Stimulated activated naive B cell treated with anti-CD40 and anti-IgM and Interleukin-4, amounts not matched to agents 10 μg/mL and 1 μg/mL and 100 μg/mL, for 72 hours (primary cell): ENCODE measurements at places on chromosomes 1 and 21.

DNA sequence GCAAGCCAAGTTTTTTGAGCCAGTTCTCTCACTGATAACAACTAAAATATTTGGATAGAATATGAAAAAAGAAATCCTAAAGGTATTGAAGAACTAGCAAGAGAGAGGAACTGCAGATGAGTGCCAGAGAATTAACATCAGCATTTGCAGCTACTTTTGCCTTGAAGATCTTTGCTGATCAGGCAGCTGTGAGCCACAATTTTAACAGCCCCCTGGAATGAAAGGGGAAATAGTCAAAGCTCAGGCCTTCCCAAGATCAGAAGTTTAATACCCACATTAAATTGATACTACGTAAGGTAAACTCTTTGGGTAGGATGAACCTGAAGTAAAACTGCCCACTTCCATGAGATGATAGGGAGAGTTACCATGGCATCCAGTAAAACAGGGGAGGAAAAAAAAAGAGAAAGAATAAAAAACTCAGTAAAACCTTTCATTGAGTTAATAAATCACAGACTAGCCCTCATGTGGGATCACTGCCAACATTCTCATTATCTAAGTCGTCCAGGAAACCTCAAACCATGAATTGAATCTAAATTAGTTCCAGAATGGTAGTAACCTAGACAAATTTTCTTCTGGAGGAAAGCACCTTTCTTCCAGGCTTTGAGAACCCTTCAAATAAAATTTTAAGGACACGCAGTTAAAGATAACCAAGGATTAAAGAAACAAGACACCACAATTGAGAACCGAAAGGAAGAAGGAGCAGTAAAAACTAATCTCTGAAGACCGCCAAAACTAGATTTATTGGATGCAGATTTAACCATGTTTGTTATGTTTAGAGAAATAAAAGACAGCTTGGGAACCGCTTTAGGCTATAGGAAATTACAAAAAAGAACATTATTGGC, 28.3 kb downstream of the SCP2 start:
- no peak for DNase-seq

DNA sequence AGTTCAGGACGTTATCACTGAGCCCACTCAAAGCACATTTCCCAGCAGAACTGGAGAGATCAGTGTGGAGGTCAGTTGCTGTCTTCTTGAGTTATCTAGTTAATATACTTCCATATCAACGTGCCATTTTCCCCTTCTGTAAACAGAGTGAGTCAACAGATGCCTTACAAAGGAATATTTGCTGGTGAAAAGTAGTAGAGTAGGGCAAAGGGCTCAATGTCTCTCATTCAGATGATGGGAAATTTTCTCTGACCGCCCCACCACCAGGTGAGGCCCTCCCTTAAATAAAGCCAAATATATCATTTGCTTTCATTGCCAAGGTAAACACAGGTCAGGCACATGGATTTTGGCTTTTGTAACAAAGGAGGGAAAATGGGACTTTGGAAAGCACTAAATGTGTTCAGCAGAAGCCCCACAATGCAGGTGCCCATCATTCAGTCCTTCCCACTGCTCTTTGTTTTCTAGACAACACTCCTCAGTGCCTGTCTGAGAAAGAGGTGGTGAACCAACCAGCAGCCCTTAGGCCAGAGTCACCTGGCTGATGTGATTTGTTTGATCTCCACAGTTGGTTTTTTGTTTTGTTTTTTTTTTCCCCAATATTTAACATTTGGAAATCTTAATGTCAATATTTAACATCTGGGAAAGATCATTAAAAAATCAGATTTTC, 40.5 kb upstream of the SAMD13 start:
- DNase-seq: no peak

DNA sequence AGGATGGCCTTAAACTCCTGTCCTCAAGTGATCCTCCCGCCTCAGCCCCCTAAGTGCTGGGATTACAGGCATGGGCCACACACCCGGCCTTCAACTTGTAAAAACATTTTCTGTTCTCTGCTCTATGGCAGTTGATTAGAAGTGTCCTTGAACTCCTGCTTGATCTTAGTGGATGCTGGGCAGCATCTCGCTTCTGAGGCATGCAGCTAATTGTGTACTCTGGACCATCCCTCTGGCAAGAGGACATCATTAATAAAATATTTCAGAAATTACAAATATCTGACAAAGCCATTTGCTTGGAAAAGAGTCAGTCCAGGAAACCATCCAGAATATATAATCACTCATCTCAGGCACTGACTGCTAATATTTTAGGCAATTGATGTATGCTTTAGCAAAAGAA, 8.1 kb downstream of the NGF start:
- no peak for DNase-seq

DNA sequence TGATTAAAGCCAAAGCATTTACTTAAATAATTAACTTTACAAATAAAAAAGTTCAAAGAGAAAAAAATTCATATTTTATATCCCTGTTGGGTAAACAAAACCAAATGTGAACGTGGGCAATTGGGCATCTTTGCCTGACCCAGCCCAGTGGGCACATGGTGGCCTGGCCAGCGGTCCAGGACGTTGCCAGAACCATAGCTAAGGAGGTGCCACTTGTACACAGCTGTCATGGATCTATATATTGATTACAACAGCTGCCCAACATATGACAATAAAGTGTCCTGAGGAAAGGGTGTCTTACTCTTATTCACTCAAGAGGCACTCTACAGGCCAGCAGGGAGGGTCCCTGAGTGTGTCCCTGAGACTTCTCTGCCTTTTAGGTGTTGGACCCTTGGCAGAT, 78.5 kb downstream of the BCAR3 start:
- no peak for DNase-seq

- DNase-seq: no peak
Observed at GRCh38 chr1:200351826-200352549, 57.8 kb downstream of the ZNF281 start.

GRCh38 chr1:27804791-27805190, 25.8 kb upstream of the PPP1R8 start:
- no peak for DNase-seq

- DNase-seq: no peak
Observed at GRCh38 chr1:76300556-76300955, 226.0 kb downstream of the ST6GALNAC3 start.

GRCh38 chr21:29299046-29299915, 559 bp downstream of the BACH1 start:
- peak; percentile 50 for DNase-seq

DNA sequence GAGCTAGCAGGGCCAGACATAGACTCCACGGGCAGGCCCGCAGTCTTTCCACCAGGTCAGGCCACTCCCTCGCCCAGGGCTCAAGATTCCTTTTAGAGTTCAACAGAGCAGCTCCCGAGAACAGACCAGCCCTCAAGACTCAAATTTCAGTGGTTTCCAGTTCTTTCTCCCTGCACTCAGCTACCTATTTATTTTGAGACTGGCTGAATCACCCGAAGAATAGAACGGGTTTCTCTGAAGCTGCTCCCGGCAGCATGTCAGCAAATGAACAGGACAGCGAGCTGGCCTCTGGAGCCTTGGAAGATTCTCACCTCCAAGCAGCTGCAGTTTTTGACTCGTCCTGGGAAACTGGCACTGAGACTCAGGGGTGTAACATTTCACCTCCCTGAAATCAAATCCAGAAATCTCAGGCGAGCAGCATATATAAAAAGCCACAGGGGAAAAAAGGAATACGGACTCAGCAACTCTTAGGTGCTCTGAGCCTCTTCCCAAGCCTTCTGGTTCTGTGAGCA, 177.9 kb downstream of the CLIC6 start:
- DNase-seq: no peak

DNA sequence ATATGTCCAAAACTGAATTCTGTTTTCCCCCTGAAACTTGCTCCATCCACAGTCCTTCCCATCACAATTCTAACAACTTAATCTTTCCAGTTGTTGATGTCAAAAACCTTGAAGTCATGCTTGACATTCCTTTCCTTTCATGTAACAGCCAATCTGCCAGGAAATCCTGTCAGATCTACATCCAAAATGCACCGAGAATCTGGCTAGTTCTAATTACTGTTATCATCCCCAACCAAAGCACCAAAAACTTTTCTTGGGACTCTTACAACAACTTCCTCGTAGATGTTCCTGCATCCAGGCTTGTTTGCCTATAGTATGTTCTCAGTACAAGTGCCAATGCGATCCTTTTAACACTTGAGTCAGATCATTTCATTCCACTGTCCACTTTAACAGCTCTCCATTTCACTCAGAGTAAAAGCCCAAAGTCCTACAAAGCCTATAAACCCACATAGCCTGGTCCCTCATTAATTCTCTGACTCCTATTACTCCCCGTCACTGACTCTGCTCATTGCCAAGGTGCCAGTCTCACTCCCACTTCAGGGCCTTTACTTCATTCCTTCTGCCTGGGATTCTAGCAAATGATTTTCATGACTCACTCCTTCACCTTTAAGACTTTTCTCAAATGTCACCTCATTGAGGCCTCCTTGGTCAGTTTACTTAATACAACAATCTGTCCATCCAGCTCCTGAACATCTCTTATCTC, 493.2 kb upstream of the NFIA start:
- no peak for DNase-seq

DNA sequence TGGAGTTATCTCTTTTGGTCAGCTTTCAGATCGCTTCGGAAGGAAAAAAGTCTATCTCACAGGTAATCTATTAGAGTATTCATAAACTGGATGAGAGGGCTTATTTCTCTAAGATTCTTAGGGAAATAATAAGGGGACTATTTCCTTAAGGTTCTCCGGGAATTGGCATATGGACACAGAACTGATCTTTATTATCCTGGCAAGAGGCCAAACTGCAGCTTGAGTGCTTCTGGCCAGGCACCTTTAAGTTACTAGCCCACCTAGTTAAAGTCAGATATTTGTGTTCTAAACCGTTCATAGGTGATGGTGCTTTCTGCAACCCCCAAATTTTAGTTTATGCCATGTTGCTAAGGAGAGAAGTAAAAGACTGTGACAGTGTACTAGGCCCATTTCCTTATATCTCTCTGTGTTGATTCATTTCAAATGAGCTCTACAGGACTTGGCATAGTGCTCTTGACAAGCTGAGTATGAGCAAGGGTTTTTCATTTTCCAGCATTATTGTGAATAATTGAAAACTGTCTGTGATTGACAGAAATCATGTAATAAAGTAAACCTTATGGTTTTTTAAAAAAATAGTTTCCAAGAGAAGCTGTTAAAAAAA, 43.4 kb downstream of the SLC22A15 start:
- DNase-seq: no peak

- peak; percentile 67 for DNase-seq
Observed at GRCh38 chr21:37208056-37208721, 58.9 kb downstream of the VPS26C start.

DNA sequence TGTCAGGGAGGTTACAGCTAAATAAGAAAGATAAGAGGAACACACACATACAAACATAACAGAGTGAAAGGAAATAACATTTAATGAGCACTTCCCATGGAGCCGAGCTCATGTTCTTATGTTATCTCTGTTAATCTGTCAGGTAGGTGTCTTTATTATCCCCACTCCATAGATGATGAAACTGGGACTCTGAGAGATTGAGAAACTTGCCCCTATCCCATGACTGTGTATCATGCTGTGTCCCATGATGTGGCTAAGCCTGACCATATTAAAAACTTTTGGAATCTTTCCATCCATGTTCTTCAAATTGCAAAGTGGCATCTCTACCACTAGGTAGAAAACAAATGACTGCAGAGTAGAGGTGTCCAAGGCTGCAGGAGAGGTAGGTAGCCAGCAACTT, 285.2 kb upstream of the SGIP1 start:
- no peak for DNase-seq

DNA sequence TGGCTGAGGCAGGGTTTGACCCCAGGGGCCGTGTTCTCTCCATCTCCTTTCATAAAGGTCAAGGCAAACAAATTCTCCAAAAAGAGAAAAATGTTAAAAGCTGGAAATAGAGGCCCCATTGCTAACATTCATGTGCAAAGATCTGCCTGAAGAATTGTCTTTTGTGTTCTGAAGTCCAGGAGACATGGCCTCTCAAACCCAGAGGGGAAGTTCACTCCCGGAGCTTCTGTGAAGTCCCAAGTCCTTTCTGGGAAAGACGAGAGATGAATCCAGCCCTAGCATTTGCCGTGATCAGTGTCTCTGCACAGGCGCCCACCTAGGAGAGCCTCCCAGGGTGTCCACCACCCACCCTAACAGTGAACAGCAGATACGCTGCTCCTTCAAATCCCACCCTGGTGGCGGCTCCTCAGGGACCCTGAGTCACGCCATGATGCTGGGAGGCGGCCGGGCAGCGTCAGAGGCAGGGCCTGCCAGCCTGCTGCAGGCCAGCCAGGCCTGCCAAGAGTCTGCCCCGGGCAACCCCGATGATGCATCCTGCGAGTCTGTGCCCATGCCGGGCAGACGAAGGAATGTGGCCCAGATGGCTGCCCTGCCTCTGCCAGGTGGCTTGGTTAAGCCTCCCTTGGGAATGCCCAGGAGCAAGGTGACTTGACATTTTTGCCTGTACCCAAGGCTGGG, 5.2 kb upstream of the C2CD2 start:
- no peak for DNase-seq

DNA sequence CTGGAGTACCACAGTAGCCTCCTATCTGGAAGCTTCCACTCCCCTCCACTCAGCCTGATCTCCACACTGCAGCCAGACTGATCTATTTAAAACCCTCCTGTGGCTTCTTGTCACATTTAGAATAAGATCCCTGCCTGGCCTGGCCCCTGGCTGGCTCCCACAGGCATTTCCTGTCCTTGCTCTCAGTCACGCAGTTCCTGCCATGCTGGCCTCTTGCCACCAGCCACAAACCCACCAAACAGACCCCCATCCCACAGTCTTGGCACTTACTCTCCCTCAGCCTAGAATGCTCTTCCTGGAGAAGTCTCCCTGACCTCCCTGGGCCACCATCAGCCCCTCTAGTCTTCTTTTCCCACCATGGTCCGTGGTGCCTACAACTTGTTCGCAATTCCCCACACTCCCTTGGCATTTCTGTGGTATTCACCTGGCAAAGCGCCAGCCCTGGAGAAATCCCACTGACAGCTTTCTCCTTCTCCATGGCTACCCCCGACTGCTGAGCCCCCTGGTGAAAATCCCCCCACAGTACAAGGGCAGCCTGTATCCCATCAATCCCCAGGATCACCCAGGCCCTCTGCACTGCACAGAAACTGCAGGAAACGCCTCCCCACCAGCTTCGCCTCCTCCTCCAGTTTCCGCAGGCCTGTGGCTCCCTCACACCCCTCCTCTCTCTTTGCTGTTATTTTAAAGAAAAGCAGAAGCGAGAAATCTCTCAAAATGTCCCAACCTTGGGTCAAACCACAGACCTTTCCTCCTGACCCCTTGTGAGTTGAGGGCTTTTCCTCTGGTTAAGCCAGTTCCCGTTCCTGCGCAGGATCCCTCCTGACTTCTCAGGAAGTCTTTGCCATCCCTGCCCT, 94.5 kb downstream of the SYT2 start:
- peak; percentile 76 for DNase-seq

DNA sequence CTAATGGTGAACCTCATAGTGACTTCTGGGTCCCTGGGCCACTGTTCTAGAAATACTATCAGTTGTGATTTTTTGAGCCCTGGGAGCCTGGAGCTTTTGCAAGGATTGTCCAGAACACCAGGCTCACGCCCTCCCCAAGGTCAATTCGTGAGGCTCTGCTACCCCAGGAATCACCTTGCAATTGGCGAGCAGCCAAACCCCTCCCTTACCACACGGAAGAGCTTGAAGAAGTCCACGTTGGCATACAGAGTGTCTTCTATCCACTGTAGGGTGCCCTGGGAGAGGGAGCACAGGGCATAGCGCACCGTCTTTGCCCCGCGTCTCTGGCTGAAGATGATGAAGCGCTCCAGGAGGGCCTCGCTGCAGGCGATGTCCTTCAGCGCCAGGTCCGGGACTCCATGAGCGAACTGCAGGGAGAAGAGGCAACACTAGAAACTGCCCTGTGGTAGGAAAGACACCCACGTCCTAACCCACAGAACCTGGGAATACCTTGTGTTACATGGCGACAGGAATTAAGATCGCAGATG, 22.3 kb downstream of the ABCA4 start:
- DNase-seq: no peak

- no peak for DNase-seq
Observed at GRCh38 chr1:94542088-94542870, 720 bp upstream of the F3 start.
